HL-60 (cell line): ENCODE measurements at places on chromosomes 13 and 19.

GRCh38 chr19:33872445-33873320, 76.0 kb downstream of the KCTD15 start:
- no peak for DNase-seq

- DNase-seq: no peak
These were observed 43.6 kb downstream of the POLR1D start for GRCh38 chr13:27665333-27665732.

DNA sequence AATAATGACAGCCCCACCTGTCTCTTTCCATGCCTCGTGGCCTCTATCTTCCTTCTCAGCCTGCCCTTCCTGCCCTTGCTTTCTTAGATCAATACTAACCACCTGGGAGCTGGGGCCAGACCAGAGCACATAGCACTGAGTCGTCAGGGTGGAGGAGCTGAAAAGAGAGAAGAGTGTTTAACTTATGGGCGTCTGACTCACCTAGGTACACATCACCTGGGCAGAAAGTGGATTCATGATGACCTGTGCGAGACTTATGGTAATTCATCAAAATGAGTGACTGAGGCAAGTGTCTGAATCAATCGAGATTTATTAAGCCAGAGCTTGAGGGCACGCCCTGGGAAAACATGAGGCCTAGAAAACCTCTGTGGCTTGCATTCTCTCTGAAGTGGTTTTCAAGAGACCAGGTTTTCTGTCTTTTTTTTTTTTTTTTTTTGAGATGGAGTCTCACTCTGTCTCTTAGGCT, 19.2 kb downstream of the CEACAM6 start:
- no peak for DNase-seq

- no peak for DNase-seq
These were observed 6.8 kb upstream of the GTF2F2 start for GRCh38 chr13:45113233-45114224.

DNA sequence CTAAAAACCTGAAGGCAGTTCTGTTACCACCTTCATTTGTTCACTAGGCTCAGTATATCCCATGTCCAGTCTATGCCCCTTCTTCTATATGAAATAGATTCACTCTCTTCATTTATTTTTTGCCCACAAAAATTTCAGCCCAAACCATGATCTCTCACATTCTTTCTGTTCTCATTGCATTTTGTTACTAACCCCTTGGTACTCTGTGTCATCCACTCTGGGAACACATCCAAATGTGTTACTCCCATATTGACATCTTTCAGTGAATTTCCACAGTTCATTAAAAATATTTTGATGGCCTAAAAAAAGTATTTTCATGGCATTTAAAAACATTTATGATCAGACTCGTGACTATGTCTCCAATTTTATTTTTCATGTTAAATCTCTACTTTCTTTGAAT, 378.9 kb downstream of the SLITRK1 start:
- DNase-seq: no peak

DNA sequence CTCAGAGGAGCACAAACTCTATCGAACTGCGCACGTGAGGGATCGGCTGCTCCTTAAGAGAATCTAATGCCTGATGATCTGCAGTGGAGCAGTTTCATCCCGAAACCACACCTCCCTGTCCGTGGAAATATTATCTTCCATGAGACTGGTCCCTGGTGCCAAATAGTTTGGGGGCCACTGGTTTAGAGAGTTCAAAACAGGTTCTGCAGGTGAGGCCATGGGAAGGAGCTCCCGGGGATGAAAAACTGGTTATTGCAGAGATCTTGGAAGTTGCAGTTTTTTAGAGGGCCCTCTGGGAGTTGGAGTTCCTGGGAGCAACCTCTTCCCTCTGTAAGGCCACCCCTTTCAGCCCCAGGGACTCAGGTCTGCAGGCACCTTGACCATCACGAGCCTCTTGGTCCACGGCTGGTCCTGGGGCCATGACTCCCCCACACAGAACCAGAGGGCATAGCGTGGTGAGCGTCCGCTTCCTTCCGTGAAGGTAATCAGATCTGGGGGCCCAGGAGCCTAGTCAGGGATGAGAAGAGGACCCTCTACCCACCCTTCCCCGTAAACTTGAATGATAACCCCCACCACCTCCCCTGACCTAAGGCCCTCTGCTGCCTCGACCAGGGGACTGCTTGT, 5.2 kb downstream of the IRF3 start:
- DNase-seq: no peak

DNA sequence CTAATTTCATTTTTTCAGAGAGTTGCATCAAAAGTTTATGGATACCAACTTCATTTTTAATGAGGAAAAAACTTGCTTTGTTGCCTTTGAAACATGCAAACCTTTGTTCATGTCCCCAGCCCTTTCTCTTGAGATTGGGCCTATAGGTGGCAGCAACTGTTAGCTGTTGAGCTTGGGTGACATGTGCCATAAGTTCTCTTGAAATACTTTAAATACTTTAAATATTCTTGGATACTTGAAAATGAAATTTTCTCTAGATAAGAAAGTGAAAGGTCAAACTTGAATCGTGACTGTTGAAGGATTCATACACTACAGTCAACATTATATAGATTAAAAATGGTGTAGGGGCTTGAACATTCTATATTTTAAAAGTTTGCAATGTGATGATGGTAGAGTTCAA, 294.9 kb downstream of the NDFIP2 start:
- DNase-seq: peak; percentile 71

DNA sequence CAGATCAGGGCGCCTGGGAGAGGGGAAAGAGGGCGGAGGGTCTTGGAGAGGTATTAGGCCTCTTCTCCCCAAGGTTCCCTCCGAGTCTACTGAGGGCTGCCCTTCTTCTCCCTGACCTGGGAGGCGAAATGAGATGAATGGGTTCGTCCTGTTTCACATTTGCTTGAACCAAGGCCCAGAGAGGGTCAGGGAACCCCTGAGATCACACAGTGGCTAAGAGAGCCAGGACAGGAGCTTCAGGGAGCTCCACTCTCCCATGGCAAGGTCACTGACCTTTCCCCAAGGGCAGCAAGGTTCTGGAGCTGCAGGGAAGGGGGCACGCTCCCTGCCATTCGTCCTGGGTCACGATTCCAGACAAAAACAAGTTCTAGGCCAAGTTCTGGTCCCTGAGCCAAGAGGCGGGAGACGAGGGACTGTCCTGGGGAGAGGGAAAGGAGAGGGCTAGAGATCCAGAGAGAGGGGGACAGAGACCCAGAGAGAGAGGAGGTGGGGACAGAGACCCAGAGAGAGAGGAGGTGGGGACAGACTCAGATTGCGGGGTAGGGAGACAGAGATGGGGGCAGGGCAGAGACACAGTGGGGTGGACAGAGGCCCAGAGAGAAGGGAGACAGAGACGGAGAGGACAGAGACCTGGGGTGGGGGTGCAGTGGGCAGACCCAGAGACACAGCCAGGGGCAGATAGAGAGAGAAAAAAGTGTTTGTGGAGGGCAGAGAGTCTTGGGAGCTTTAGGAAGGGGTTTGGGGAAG, 541 bp downstream of the ASPDH start:
- no peak for DNase-seq

DNA sequence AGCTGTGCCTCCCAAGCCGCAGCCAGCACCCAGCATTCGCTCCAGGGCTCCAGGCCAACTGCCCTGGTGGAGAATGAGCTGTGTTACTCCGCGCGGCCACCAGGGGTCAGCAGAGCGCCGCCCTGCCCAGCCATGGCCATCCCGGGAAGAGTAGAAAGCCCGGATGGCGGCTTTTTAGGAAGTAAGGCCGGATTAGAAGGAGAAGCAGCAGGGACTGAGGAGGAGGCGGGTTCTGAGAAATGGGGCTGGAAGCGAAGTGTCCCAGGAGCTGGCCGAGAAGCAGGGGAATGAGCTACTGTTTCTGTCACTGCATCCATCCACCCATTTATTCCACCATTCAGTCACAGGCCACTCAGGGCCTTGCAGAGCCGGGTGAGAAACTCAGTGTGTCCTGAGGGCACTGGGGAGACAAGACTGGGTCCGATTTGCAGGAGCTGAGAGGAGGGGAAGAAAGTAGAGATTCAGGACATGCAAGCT, 6.6 kb upstream of the NPAS1 start:
- peak; percentile 68 for DNase-seq

- no peak for DNase-seq
These were observed 5.9 kb upstream of the ARGLU1 start for GRCh38 chr13:106573868-106574267.

DNA sequence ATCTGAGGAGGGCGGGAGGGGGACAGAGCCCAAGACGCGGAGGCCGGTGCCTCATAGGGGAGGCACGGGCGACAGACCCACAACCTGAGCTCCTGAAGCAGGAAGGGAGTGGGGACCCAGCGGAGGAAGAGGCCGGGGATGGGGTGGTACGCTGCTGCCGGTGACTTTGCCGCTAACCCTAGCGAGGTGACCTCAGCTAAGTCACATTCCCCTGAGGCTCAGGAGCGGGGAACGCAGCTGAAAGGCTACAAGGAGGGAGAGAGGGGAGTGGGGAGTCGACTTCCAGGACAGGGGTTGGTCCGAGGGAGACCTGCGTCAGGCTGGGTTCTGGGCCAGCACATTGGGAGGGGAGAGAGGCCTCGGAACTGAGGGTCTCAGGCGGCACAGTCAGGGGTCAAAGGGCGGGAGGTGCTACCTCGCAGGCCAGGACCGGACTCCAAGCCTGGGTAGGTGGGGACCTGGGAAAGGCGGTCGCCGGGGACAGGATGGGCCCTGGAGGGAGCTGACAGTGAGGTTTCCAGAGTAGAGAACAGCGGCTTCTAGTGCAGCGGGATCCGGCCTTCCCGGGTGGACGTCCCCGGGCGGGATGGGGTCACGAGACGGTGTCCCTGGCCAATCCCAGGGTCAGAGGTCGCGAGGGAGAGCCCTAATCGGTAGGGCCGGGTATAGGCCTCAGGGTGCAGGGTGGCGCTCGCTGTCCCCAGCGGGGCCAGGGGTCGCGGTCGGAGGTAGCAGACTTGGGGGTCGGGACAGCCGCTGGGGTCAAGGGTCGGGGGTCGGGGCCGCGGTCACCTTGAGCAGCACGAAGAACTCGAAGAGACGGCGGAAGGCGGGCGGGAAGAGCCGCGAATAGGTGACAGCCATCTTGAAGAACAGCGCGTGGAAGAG, 699 bp downstream of the TMEM259 start:
- peak; percentile 42 for DNase-seq

- no peak for DNase-seq
These were observed 33.1 kb downstream of the CAPN12 start for GRCh38 chr19:38710928-38711725.

DNA sequence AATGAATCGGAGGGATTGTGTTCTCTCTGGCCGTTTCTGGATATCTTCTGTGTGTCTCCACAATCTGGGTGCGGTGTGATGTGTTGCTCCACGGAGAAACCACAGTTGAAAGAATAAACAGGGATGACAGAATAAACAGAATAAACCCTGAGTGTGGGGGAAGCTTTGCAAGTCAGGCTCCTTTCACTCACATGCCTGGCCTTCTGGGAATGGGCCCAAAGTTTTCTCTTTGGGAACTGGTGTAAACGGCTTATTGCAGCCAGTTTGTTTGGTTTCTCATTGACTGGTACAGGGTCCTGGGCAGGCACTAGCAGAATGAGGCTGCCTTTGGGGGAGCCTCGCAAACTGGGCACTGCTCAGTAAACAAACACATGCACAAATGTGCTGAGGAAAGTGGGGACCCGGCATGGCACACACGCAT, 324.7 kb downstream of the DLEU7 start:
- no peak for DNase-seq

DNA sequence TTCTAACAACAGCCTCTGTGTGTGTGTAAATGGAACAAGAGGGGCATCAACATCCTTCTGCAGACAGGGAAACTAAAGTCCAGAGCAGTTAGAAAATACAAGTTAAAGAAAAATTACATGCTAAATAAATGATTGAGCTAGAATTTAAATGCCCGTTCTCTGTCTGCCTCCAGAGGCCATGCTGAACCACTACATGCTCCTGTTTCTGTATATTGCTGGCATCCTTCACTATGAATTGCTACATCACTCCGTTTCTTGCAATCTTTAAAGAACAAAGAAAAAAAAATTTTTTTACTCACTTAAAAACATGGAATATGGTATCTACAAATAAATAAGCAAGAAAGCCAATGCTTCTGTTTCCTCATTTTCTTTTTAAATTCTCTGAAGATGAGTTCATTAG, 47.9 kb downstream of the DCT start:
- no peak for DNase-seq

DNA sequence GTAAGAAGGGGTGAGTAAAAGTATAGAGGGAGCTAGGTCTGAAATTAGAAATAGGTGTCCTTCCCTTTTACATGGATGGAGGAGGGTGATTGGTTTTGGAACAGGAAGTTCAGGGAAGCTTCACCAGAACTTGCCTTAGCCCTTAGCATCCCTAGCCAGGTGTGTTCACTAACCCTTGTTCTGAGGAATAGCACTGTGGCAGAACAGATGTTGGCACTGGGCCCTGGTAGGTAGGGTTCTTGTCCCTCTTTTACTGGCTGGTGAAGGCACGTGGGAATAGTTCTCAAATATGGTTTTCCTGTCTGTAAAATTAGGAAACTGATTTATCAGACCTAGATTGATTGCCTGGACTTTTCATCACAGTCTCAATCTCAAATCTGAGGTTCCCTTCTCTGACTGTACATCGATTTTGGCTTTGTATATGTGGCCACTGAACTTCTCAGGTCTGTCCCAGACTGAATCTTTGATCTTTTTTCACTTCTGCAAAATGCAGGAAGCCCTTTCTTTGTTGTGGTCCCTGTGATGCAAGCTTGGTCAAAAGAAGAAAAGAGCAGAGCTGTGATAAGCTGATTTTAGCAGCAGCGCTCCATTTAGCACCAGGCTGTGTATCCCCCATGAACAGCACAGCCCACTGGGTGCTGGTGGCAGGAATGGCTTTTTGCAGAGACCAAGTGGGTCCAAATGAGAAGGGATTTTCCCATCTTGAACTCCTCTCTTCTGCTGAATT, 86.2 kb upstream of the HTR2A start:
- peak; percentile 48 for DNase-seq

GRCh38 chr19:35913589-35913988, 5.5 kb upstream of the TYROBP start:
- DNase-seq: no peak

DNA sequence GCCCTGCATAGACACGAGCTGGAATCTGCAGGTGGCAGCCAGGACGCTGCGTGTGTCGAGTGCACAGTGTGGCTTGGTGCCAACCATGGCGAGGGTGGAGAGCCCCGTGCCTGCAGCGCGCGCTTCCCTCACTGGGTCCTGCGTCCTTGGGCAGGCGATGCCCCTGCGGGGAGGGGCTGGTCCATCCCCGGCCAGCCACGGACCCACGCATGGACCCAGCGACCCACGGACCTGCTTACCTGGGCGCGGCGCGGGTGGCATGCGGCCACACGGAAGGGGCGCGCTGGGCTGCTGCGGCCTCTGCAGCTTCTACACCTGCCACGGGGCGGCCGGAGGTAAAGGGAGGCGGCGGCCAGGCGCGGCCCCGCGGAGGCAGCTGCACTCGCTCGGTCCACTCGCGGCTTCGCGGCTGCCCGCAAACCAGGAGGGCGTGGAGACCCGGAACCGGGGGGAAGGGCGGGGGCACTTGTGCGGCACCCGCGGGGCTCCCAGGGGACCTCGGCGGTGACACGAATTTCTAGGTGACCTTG, 569 bp upstream of the MCF2L start:
- no peak for DNase-seq

DNA sequence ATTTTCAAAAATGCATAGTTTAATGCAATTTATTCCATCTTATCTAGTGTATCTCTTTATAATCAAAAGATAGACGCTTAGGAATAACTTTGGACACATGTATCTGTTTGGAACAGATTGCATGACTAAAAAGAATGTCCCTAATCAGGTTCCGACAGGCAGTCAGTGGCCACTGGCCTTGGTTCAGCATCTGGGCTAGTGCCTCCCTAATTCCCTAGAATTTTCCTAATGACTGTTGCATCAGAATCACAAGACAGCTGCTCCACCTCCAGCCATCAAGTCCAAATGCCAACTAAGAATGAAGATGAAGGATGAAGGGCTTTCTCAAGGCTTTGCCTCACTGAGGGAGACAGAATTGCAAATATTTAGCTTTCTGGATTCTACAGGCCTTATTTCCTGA, 173.8 kb downstream of the EFNB2 start:
- no peak for DNase-seq

- no peak for DNase-seq
These were observed 140.6 kb downstream of the IRS2 start for GRCh38 chr13:109645831-109646230.
